ENCODE measurements at places on chromosomes 7 and 10.

DNA sequence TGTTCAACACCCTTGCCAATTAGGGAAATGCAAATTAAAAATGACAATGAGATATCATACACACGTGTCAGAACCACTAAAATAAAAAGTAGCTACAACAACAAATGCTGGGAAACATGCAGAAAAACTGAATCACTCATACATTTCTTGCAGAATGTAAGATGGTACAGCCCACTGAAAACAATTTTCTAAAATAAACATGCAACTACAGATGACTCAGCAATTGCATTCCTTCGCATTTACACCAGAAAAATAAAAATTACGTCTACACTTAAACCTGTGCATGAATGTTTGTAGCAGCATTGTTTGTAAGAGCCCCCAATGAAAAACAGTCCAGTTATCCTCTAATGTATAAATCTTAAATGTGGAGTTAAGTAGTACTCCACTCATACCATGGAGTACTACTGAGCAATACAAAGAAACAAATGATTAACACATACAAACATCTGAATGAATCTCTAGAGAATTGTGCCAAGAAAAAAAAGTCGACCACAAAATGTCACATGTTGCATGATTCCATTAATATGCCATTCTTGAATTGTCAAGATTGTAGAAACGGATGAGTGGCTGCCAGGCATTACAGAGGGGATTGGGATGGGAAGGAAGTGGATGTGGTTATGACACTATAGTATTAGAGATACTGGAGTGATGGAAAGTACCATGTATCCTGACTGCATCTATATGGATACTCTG, 134.6 kb upstream of the NPSR1 start:
- no peak for DNase-seq

GRCh38 chr7:84336303-84336702, 141.7 kb upstream of the SEMA3A start:
- no peak for DNase-seq

DNA sequence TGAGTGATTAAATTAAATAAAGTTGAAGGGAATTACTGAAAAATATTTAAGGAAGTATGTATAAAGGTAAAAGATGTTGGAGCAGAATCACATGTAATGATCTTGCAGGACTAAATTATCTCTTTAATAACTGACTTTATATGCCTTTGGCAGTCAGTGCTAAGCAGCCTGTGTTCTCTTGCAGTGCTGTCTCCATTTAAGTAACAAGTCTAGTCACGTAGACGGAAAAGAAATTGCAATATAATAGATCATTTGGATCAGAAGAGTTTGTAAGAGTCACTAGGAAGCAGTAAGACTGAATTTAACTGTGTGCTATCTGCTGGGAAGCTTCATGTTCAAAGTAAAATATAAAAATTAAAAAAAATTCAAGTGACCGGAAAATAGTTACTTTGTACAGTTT, 21.4 kb downstream of the BZW2 start:
- DNase-seq = no peak

DNA sequence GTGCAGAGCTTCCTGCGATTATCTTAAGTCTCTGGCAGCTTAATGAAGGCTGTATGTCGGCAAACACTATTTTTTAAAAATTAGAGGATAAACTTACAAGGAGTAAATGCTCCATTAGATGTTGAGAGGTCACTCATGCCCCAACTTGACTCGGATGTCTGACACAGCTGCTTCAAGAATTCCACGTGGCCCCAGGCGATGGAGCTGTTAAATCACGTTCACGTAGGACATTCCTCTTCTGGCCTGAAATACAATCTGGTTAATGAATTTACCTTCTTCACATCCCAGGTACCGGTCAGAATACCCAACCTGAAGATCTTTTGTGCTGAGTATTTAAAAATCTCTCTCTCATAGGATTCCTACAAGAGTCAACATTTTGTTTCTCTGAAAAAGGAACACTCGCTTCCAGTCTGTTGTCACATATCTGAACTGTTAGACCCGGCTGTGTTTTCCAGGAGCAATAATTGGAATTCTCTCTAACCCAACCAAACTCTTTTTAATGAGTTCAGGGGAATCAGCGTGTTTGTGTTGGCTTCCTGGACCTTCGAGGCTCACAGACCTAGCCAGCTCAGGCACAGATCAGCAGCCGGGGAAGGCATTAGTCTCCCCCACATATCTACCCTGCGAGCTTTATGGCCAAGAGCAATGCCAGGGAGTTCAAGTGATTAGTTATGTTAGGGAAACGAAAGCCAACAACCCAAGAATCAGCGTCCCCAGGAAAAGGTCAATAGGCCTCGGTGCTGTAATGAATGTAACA, 284.9 kb downstream of the FGFR2 start:
- DNase-seq = no peak

DNA sequence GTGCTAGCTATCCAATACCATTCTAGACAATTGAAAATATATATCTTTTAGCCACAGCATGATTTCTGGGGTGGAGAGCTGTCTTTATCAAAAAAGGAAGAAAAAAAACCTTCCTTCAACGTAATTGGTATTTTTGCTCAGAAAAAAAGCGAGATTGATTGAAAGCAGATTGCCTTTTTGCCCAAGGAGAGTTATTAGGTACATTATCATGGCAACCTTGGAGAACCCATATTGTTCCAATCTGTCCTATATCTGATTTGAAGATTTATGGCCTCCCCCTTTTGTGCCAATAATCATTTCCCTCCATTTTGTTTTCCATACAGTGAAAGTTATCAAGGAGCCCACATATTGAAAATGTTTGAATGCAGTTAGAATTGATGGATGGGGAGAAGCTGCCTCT, 544.5 kb downstream of the KCNMA1 start:
- DNase-seq = no peak

GRCh38 chr10:124000792-124001201, 92.6 kb downstream of the CHST15 start:
- DNase-seq = no peak

- no peak for DNase-seq
Measured at GRCh38 chr10:95628786-95629185, 27.7 kb downstream of the ALDH18A1 start.

GRCh38 chr7:159136013-159136412, 8.7 kb downstream of the VIPR2 start:
- no peak for DNase-seq
